ENCODE measurements at places on chromosomes 5 and 9.

DNA sequence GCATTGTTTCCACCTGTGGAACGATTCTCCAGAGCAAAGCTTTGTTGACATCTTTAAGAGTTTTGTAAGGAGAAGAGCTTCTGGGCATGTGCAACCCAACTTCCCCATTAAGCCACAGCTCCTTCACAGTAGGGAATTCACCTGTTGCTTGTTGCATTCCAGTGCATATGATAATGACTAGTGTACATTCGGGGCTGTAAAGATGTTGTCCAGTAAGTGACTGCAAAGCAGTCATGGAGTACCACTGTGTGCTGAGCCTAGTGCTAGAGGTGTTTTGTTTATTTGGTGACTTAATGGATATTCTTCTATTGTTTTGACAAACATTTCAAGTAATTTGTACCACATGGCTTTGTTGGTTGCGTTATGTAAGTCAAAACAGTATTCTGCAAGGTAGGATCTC is 12.8 kb downstream of the UGCG start:
- no peak for DNase-seq

DNA sequence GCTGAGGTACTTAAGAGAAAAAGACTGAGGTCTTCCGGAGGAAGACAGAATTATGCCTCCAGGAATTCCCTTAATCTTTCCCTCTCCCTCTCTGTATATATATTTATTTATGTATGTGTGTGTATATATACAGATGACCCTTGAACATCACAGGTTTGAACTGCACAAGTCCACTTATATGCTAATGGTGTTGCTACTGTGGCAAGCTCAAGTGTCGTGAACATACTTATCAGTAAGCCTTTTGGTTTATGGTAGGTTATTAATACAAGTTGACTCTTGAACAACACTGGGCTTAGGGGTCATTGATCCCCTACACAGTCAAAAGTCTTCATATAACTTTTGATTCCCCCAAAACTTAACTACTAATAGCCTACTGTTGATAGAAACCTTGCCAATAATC is 106.8 kb downstream of the NUDT12 start:
- no peak for DNase-seq

GRCh38 chr5:147804334-147804733 is 21.8 kb upstream of the JAKMIP2 start:
- DNase-seq: no peak

- no peak for DNase-seq
These were observed 6.1 kb upstream of the CRB2 start for GRCh38 chr9:123349691-123350480.

- no peak for DNase-seq
These were observed at the start of gene ANKRD34B for GRCh38 chr5:80569961-80570786. TSS of gene ANKRD34B (minus strand) at chr5:80570280. CDS start at chr5:80560019, 10,261 bp downstream.

DNA sequence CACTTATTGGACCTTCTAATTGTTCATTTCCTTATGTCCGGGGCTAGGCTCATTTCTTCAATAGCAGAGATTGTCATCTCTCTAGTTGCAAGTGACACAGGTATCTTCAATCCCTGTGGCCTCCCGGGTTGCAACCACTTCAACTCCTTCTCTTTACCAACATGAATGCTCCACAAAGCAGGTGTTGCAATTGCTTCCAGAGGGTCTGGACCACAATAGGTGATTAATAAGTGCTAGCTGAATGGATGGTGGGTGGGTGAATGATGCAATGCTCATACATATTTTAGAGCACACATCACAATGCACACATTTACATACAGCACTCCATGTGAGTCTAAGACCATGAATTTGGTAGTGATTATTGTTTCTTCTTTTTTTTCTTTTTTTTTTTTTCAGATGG is 2.6 kb downstream of the CEMIP2 start:
- no peak for DNase-seq

DNA sequence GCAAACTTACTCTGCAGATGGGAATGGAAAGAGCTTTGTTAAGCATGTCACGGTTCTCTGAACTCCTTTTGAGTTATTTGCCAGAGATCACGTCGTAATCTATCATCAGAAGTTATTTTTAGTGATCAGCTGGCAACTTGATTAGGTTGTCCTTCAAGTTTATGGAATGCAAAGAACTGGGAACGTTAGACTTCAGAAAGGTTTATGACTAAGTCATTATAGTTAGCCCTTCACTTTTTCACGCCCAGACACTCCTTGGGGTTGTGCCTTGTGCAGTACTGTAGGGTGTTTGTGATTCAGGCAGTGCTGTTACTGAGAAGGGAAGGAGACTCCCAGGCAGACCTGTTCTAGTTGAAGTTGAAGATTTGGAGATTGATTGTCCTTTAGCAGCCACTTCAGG is 26.8 kb upstream of the PHF2 start:
- DNase-seq: no peak

DNA sequence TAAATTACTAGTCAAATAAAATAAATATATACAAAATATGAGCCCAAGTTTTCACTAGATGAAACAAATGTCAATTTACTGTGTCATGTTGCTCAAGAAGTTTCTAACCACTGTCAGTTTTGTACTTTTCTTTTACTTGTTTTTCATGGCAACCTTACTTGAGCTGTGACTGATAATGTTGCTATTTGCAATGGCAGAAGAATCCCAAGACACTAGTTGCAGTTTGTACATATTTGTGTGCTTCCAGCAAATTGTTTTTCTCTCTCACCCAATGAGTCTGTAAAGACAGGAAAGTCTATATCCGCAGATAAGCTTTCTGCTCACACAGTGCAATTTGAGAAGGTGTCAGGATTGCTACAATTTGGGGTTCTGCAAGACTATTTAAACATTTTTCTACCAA is 338.6 kb upstream of the PCSK5 start:
- DNase-seq: no peak

- DNase-seq: no peak
These were observed 38.1 kb upstream of the ISL1 start for GRCh38 chr5:51345106-51345505.

DNA sequence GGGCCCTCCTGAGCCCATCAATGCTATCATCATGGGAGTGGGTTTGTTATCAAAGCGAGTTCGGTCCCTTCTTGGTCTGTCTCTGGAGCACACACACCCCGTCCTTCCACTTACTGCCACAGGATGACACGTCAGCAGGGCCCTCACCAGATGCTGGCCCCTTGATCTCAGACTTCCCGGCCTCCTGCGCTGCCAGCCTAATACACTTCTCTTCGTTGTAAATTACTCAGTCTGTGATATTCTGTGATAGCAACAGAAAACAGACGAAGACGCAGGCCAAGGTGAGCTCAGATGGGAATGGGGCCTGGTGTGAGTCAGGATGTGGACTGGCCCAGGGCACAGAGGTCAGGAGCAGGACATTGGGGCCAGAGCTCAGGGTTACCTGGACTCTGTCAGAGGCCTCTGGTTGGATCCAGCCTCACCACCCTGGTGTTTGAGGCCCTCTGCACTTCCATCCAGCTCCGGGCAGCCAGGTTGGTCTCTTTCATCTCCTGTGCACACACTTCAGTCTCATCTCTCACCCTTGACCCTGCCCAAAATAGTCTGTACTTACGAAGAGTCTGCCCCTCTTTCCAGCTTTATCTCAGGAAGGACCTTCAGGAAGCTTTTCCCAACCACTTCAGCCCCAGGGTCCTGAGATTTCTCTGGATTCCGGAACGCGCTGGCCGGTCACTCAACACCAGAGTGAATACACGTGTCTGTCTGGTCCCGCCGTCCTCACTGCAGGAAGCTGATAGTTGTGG is 26.0 kb upstream of the CNOT6 start:
- no peak for DNase-seq

- DNase-seq: no peak
These were observed 66.6 kb downstream of the SHOC1 start for GRCh38 chr9:111728143-111728542.

- no peak for DNase-seq
These were observed 82.1 kb upstream of the PITX1 start for GRCh38 chr5:135116160-135116561.

DNA sequence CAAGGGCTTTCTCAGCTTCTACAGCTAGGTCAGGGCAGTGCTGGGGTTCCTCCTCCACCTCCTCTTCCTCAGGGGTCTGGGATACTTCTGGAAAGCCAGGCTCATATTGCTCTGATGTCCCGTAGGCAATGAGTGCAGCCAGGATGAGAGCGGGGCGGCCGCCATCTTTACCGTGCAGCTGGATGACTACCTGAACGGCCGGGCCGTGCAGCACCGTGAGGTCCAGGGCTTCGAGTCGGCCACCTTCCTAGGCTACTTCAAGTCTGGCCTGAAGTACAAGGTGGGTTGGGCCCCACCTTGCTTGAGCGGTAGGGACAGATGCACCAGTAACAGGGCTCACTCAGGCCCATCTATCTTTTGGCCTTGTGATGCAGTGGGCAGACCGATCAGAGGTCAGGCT is 34.8 kb downstream of the GSN start:
- no peak for DNase-seq

DNA sequence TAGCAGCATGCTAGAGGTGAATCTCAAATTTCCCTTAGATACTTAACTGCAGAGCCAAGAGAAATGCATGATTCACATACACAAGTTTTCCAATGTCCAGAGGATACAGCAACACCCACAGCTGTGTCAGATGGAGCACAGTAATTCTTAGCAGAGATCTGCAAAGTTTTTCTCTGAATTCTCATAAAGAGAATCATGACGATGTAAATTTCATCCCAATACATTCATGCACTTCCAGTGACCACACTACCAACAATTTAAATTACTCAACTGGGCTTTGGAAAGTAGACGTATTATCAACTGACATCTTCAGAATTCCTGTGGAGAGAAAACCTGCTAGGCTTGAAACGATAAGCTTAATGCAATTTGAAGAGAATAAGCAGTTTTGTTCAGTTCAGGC is 378.8 kb upstream of the TLE4 start:
- no peak for DNase-seq

GRCh38 chr5:38715696-38716095 is 130.1 kb upstream of the OSMR start:
- no peak for DNase-seq

- DNase-seq: peak; percentile 67
These were observed 673.1 kb upstream of the KLF4 start for GRCh38 chr9:108162664-108163063.

DNA sequence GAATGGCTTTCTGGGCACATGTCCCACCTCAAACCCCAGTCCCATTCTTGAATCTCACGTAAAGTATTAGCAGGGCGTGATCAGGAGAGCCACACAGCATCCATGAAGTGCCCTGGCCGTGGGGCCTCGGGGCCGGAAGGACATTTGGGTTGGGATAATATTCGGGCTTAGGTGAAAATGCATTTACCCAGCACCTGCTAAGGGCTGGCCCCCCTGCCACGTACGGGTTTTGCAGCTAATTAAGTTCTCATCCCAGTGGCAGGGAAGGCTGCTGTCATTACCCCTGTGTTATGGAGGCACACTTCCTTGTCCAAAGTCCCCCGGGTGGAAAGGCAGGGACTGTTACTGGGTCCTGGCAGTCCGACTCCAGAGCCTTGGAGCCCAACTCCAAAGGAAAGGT is 29.0 kb downstream of the ROPN1L start:
- no peak for DNase-seq
